Upper lobe of left lung (tissue), 6 donors: ENCODE measurements at places on chromosomes 5 and 9. TPM values are rescaled to one million over a fixed set of nuclear protein-coding genes. Genes with fewer than 3 reads are reported as not detected.

GRCh38 chr9:129623331-129623730 lies 2.4 kb upstream of the C9orf50 start:
- H3K27ac ChIP-seq: no peak overlapping the region
- H3K4me3 ChIP-seq: no peak overlapping the region
- DNase-seq: no peak
- H3K27me3 ChIP-seq: no peaks in the 10 kb centered on the region

DNA sequence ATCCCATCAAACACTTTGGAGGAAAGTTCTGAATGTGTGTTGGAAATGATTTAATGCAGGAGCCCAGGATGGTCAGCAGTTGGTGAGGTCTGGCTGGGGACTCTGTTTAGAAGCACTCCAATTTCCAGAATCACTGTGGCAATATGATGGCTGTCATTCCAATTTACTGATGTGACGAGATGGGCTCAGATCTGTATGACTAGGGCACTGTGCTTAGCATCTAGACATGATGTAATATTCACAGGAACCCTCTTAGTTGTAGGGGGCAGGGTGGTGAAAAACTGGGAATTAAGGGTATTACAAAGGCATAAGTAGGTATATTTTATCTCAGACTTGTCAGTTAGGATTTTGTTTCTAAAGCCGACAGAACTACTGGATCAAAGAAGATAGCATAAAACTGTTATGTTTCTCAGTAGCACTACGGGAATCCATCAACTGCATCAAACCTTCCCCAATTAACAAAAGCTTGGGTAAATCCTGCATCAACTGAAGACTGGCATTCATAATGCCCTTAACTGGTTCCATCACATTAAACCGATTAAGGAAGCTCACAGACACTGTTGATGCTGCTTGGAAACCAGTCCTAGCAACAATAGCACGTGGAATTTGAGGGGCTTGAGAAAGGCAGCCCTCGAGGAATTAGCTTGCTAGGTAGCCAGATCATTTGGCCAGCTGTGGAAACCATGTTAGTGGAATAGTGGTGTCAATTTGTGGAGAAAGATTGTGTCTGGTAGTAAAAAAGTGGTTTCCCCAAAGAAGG lies 86.1 kb downstream of the SV2C start:
- DNase-seq: no peak
- H3K4me1 ChIP-seq: no peaks in the 10 kb centered on the region
- no peaks in the 10 kb centered on the region for H3K27me3 ChIP-seq
- no peaks in the 10 kb centered on the region for H3K36me3 ChIP-seq
- H3K27ac ChIP-seq: no peak overlapping the region

DNA sequence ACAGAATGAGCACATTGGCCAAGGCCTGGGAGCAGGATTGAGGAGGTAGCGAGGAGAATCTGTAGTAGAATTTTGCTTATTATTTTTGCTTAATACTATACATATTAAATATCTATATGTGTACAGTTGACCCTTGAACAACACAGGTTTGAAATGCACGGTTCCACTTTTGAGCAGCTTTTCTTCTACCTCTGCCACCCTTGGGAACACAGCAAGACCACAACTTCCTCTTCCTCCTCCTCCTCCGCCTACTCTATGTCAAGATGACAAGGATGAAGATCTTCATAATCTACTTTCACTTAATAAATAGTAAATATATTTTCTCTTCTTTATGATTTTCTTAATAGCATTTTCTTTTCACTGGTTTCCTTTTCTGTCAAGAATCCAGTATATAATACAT lies 541.4 kb downstream of the KCTD16 start:
- no peak for DNase-seq
- no peaks in the 10 kb centered on the region for H3K4me1 ChIP-seq
- H3K27me3 ChIP-seq: no peaks in the 10 kb centered on the region

- H3K4me3 ChIP-seq: no peak overlapping the region
- no peaks in the 10 kb centered on the region for H3K36me3 ChIP-seq
- no peak for DNase-seq
- no peaks in the 10 kb centered on the region for H3K27me3 ChIP-seq
- H3K27ac ChIP-seq: no peak overlapping the region
Observed at GRCh38 chr9:30235564-30235963, 2148.9 kb upstream of the ACO1 start.

- no peak for DNase-seq
- H3K27ac ChIP-seq: no peak overlapping the region
- no peak overlapping the region for H3K4me3 ChIP-seq
- H3K4me1 ChIP-seq: no peaks in the 10 kb centered on the region
- H3K36me3 ChIP-seq: no peaks in the 10 kb centered on the region
Observed at GRCh38 chr5:101658433-101658832, 637.7 kb downstream of the SLCO4C1 start.

GRCh38 chr5:73443829-73444498 lies 4.6 kb downstream of the FOXD1 start:
- no peaks in the 10 kb centered on the region for H3K36me3 ChIP-seq
- no peak overlapping the region for H3K27ac ChIP-seq
- H3K27me3 ChIP-seq: peaks cover 82% of the 10 kb centered on the region
- DNase-seq: no peak
- peaks cover 25% of the 10 kb centered on the region for H3K4me1 ChIP-seq

Gene OR1J4
- total RNA-seq: not detected

Gene STPG3
- total RNA-seq: not detected

Gene NSG2
- total RNA-seq: not detected

Gene PSMD5
- total RNA-seq: 11.4 TPM

Gene HMMR
- 2.2 TPM for total RNA-seq
